ENCODE measurements at places on chromosomes 6 and 20. TPM values are rescaled to one million over a fixed set of nuclear protein-coding genes. Genes with fewer than 3 reads are reported as not detected.

MYLK2 gene
- not detected for total RNA-seq

SLA2 gene
- 0.27 TPM for total RNA-seq

TGM2 gene
- total RNA-seq, result 144 TPM

KCNQ2 gene
- 10.0 TPM for total RNA-seq

OSTM1 gene
- total RNA-seq, result 10.3 TPM

MOG gene
- total RNA-seq, result not detected

SLC17A3 gene
- 29.5 TPM for total RNA-seq

PPP1R14C gene
- total RNA-seq, result 28.8 TPM

PPP1R3G gene
- total RNA-seq, result 0.26 TPM

C20orf204 gene
- not detected for total RNA-seq

All from Caki2 (cell line).